Gastrocnemius medialis (tissue), 4 donors: ENCODE measurements at places on chromosomes 6 and 20.

DNA sequence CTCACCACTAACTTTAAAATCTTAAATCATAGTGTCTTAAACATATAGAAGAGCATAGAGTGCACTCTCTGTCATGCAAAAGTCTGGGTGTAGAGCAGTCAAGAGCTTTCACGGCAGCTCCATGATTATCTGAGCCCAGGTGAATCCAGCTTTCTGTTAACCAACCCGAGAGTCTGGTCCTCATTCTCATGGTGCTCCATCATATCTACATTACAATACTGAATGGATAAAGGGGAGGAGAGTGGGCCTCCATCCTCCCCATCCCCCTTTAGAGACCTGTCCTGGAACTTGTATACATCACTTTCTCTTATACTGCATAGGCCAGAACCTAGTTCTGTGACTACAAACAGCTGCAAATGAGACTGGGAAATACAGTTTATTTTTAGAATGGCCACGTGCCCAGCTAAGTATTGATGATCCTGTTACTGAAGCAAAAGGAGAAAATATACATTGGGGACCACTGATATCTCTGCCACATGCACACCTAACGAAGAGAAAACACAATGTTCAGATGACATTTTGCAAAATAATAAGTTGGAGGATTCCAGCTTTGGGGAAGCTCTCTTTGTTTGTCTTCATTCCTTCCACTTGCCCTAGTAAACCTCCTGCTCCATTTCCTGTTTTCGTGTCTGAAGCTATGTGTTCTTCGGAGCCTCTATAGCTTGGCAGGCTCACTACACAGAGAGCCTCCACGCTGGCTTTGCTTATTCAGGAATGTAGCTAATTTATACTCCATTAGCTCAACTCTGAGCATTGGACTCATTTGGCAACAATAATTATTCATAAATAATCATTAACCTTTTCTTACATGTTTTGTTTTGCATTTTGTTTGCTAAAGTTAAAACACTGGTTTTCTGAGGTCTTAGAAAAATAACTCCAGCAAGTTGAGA, 110.1 kb downstream of the IYD start:
- H3K27ac ChIP-seq = no peak overlapping the region
- no peaks in the 10 kb centered on the region for H3K36me3 ChIP-seq
- peaks cover 8% of the 10 kb centered on the region for H3K4me1 ChIP-seq
- no peaks in the 10 kb centered on the region for H3K27me3 ChIP-seq
- no peak overlapping the region for H3K4me3 ChIP-seq

- no peak overlapping the region for H3K4me3 ChIP-seq
- H3K36me3 ChIP-seq = no peaks in the 10 kb centered on the region
- peak; percentile 32 for DNase-seq
- H3K4me1 ChIP-seq = peaks cover 59% of the 10 kb centered on the region
- H3K27me3 ChIP-seq = no peaks in the 10 kb centered on the region
- H3K27ac ChIP-seq = peak overlapping the region; percentile 50
These were observed 19.9 kb downstream of the TPD52L1 start for GRCh38 chr6:125173341-125174095.

DNA sequence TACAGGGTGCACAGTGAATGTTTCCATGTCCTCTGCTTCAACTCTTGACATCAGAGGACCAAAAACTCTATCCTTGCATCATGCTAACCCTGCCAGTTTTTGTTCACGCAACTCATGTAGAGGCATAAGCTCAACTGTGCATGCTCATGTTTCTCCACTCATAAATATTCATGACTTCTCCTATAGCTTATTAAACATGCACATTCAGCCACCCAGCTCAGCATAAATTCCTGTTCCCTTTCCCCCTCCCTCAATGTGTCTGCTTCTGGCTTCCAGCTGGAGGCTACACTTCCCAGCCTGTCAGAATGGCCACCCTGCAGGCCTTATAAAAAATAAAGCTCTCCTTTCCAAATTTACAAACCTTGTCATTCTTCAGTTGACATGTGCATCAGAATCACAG, 154.6 kb downstream of the KIF16B start:
- no peak overlapping the region for H3K27ac ChIP-seq
- no peak for DNase-seq
- no peaks in the 10 kb centered on the region for H3K27me3 ChIP-seq
- H3K36me3 ChIP-seq = no peaks in the 10 kb centered on the region
- H3K4me3 ChIP-seq = no peak overlapping the region

DNA sequence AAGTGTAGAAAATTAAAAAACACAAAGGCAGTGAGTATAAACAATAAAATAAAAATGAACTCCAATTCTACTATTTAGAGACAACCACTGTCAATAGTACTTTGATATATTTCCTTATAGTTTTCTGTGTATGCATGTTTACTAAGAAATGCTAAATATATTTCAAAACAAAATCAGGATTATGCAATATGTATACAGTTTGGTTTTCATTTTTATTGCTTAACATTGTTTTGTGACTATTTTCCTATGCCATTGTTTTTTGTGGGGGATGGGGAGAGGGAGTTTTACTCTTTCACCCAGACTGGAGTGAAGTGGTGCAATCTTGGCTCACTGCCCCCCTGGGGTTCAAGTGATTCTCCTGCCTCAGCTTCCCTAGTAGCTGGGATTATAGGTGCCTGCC, 19.6 kb downstream of the OR2A4 start:
- no peak overlapping the region for H3K27ac ChIP-seq
- no peaks in the 10 kb centered on the region for H3K36me3 ChIP-seq
- no peak for DNase-seq
- no peaks in the 10 kb centered on the region for H3K4me1 ChIP-seq
- H3K27me3 ChIP-seq = no peaks in the 10 kb centered on the region
- no peak overlapping the region for H3K4me3 ChIP-seq
